ENCODE measurements at places on chromosomes 5 and 9.

- DNase-seq, result no peak
Observed at GRCh38 chr5:128237546-128237945, 154.0 kb downstream of the SLC12A2 start.

- DNase-seq, result no peak
Observed at GRCh38 chr9:26231391-26231790, 553.1 kb upstream of the TUSC1 start.

DNA sequence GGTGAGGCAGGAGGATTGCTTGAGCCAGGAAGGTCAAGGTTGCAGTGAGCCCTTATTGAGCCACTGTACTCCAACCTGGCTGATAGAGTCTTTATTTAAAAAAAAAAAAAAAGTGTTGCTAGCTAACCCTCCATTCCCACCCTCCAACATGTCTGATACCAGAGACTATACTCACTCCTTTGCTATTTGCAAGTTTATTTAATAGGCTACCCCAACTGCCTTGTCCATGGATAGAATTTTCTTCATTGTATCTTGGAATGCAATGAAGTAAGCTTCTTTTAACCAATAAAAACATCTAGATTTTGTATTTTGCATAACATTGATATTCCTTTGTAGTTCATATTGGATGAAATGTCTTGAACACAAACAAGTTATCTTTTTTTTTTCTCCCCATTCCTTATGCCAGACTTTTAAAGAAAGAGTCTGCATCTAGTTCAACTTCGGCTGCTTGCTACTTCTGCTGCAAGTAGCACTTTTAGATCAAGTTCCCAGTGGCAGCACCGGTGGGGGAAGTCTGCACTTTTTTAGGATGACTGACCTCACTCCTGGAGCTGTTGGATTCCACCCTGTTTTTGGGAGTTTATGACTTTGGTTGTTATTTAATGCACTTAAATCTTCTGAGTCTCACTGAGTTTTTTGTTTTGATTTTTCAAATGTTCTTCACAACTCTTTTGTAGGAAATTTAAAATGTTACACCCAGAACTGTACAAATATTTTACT is 112.5 kb downstream of the UHRF2 start:
- DNase-seq, result no peak

GRCh38 chr9:69370430-69370829 is 45.4 kb downstream of the ENTREP1 start:
- no peak for DNase-seq

- peak; percentile 29 for DNase-seq
Observed at GRCh38 chr5:96595300-96596090, 66.7 kb upstream of the CAST start.

- DNase-seq, result no peak
Observed at GRCh38 chr9:123419091-123419490, 63.1 kb downstream of the CRB2 start.

- no peak for DNase-seq
Observed at GRCh38 chr5:127885176-127885575, 182.0 kb downstream of the CCDC192 start.

DNA sequence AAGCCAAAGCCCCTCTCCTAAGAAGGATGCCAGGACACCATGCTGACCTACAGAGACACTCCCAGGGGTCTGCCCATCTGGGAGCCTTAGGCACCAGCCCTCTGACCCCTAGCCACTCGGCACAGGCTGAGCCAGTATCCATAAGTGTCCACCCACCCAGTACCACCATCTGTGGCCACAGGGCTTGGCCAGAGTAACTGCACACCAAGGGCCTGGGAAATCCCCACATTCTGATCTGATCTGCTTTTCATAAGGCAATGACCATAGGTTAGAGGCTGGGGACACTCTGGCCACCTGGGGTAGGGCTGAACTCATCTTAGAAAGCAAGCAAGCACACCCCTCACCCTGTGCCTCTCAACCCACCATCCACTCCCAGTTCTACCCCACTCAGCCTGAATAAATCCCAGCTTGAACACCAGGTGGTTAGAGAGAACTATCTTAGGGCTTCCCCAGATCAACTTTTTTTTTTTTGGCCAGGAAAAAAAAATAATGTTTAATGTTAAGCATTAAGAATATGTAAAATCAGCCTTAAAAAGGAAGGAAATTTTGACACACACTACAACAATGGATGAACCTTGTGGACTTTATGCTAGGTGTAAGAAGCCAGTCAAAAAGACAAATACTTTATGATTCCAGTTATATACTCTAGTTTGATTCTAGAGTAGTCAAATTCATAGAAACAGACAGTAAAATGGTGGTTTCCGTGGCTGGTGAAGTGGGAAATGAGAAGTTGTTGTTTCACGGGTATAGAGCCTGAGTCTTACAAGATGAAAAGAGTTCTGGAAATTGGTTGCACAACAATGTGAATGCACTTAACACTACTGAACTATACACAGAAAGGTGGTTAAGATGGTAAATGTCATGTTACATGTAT is 6.2 kb downstream of the GNPDA1 start:
- DNase-seq, result no peak

DNA sequence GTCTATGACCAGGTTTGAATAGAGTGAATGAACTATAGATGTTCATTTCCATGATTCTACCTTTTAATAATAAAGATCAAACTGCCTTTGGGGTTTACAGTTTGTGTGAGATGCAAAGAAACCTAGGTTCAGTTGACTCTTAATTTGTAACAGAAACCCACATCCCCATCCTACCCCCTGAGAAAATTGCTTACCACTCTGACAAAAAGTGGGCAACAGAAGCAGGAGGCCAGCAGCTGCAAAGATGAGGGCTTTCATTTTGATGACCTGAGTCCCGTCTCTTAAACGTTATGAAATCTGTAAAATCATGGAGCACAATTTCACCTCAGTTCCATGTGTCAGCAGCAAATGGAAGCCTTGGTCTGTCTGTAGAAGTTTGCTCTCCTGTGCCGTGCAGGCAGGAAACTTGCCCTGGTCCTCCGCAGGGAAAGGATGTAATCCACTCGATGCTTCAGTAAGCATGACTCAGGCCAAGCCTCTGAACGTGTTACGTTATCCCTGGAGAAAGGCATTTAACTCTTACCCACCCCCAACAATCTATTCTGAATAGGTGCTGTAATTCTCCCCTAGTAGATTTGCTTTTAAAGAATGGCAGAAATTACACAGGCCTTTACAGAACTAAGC is at the start of gene F2RL2:
Gene F2RL2 (minus strand): TSS at position 431 of the 624 bp plus-strand sequence. CDS start 173 bp downstream, at position 258.
- no peak for DNase-seq

GRCh38 chr5:147532156-147532555 is 22.3 kb upstream of the DPYSL3 start:
- no peak for DNase-seq

GRCh38 chr9:111621895-111622480 is 9.1 kb upstream of the DNAJC25 start:
- DNase-seq, result no peak

- no peak for DNase-seq
Observed at GRCh38 chr9:92325991-92326500, 293 bp downstream of the CENPP start.

GRCh38 chr5:33425314-33425713 is 15.5 kb upstream of the TARS1 start:
- DNase-seq, result no peak

- no peak for DNase-seq
Observed at GRCh38 chr9:98085944-98086343, 29.4 kb downstream of the NANS start.

GRCh38 chr9:114893221-114894010 is 37.0 kb downstream of the TNFSF8 start:
- DNase-seq, result no peak

GRCh38 chr5:105868038-105868780 is 1802.5 kb downstream of the EFNA5 start:
- no peak for DNase-seq

- DNase-seq, result no peak
Observed at GRCh38 chr5:52661903-52662595, 125.7 kb upstream of the ITGA1 start.

DNA sequence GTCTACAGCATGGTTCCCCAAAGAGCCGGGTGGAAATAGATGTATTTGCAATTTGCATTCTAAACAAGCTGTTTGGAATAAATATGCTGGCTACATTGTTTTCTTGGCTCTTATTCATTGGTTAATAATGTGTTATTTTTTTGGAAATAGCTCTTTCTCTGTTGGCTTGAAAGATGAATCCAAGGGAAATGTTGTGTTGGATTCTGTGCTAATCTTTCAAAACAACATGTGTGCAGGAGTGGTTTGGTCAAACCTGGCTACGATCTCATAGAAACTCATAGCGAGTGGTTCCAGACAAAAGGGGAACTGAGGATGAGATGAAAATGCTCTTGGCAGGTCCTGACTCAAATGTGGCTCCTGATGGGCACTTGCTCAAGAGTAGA is 63.7 kb upstream of the CXCL14 start:
- no peak for DNase-seq

DNA sequence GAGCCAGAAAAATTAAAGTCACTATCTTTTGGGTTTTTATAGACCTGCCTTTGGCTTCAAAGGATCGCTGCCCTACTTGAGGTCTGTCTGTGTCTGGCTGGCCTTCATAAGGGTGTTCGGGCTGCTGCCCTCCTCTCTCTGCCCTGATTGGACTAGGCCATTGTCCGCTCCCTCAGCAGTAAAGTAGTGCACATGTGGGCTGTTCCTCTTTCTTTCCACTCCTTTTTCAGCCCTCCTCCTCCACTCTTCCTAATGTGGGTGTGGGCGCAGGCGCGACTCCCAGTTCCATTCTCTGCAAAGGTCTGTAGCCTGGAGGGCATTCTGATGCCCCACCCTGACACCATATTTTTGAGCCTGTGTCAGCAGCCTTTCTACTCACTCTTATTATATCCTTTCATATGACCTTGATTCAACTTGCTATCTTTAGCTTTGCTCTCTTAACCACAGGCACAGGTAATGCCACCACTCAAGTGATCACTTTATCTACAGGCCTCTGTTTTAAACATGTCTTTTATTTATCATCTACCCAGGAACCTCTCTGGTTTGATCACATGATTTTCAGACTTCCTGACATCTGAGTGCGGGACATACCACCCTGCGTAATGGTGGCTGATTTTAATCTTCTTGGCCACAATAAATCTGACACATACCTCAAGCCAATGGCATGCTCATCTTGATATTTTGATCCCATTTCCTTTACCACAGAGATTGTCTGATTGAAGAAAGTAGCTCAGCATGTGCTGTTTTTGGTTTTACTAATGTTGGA is 144.5 kb downstream of the AOPEP start:
- no peak for DNase-seq

- DNase-seq, result no peak
Observed at GRCh38 chr5:137822984-137823383, 44.7 kb upstream of the MYOT start.

- no peak for DNase-seq
Observed at GRCh38 chr9:34072410-34072809, 23.7 kb upstream of the UBAP2 start.

- no peak for DNase-seq
Observed at GRCh38 chr9:20289423-20290010, 332.8 kb downstream of the MLLT3 start.

DNA sequence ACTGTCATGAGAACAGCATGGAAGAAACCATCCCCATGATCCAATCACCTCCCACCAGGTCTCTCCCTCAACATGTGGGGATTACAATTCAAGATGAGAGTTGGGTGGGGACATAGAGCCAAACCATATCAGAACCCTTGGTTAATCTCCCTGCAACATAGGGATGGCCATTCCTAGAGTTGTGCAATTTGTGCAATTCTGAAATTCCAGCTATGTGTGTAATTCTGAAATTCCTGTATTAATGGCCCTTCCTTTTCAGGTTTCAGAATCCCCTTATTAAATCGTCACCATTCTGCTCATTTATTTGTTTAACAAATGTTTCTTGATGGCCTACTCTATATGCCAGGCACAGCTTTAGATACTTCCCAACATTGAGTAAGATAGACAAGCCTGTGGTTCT is 282.6 kb downstream of the SMARCA2 start:
- no peak for DNase-seq

- no peak for DNase-seq
Observed at GRCh38 chr9:90830977-90831376, 29.4 kb downstream of the SYK start.

GRCh38 chr5:1792842-1793266 is 6.8 kb downstream of the MRPL36 start:
- peak; percentile 70 for DNase-seq

DNA sequence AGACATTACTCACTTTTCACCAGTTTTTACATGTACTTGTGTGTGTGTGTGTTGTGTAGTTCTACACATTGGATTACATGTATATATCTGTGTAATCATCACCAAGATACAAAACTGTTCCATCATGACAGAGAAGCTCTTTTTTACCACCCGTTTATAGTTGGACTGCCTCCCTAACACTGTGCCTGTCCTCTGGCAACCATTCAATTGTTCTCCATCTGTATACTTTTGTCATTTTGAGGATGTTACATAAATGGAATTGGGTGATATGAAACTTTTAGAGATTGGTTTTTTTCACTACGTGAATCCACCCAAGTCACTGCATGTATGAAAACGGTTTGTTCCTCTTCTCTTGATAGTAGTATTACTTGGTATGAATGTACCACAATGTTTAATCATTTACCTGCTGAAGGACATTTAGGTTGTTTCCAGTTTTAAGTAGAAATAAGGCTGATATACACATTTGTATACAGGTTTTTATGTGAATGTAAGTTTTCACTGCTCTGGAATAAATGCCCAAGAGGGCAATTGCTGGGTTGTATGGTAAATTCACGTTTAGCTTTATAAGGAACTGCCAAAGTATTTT is 126.2 kb downstream of the MAPKAP1 start:
- DNase-seq, result no peak

- no peak for DNase-seq
Observed at GRCh38 chr9:129812385-129812784, 9.4 kb downstream of the TOR1B start.

GRCh38 chr9:137721899-137722298 is 103.1 kb downstream of the EHMT1 start:
- no peak for DNase-seq

GRCh38 chr5:129051283-129051682 is 43.3 kb upstream of the ISOC1 start:
- no peak for DNase-seq

DNA sequence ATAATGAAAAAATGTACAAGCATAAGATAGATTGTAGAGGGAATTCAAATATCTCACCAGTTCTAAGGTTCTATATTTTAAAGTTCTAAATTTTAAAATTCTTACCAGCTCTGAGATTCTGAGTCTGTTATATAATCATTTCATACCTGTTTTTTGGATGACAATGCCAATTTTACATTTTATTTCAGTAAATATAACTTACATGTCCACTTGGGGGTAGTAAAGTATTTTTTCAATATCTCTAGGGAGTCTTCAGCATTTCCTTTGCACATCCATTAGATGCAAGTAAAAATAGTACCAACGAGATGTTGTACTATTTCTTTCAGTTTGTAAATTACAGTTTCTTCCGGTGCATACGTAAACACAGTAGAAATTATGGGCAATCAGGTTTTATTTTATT is 25.7 kb downstream of the NMUR2 start:
- DNase-seq, result no peak

GRCh38 chr5:145801195-145801594 is 33.9 kb downstream of the PRELID2 start:
- DNase-seq, result no peak

All from stimulated activated CD4-positive, alpha-beta T cell treated with anti-CD3 and anti-CD28 coated beads, TNF-alpha, amount 100 ng/mL, for 48 hours (primary cell).